ENCODE measurements at places on chromosomes 7 and 10.

DNA sequence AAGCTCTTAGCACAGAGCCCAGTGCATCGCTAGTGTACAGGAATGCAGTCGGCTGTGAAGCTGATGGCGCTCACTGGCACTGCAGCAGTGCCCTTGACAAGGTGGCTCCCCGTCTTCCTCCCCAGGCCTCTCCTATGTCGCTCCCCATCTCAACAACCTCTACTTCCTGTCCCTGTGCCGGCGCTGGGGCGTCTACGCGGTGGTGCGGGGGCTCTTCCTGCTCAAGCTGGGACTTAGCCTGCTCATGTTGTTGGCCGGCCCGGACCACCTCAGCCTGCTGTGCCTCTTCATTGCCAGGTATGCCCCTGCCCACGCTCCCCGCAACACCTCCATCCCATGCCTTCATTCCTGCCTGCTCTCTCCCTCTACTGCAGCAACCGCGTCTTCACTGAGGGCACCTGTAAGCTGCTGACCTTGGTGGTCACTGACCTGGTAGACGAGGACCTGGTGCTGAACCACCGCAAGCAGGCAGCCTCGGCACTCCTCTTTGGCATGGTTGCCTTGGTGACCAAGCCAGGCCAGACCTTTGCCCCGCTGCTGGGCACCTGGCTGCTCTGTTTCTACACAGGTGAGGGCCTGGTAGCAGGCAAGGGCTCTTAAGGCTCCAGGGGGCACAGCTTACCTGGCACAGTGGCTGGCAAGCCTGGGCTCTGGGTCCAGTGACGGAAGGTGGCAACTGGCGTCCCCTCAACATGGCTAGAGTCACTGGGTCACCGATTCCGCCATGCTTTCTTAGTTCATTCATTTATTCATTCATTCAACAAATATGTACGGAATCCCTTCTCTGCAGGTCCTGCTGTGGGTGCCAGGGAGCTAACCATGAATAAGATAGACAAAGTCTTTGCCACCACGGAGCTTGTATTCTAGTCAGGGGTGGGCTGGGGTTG is 22.3 kb upstream of the C10orf95 start:
- no peak for DNase-seq

GRCh38 chr10:35495521-35496119 is 109.5 kb upstream of the GJD4 start:
- no peak for DNase-seq

GRCh38 chr10:132020456-132020855 is 38.7 kb upstream of the BNIP3 start:
- no peak for DNase-seq

DNA sequence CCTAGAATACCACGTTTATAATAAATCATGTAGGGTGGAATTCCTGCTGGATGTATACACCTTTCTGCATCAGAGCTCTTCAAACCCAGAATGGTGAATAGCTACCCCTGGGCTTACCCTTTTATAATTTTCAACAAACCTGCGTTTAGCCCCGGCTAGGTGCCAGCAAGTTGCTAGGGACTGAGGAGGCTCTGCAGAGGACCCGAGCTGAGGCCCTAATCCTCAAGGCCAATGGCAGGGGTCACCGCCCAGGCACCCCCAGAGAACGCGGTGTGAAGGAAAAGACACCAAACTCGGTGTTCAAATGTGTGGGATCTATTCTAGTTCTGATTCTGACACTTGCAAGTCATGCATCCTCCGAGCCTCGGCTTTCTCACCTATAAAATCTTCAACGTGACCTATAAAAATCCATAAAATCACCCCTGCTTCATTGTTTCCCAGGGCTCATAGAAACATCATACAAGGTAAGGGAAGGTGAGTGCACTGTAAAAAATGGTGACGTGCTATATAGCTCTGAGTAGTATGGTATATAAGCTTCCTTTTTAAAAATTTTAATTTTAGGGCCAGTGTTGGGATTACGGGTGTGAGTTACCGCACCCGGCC is 2.5 kb upstream of the ANXA11 start:
- no peak for DNase-seq

- DNase-seq: no peak
Observed at GRCh38 chr7:72183835-72184234, 228.3 kb downstream of the CALN1 start.

GRCh38 chr7:88115816-88116215 is 104.0 kb downstream of the SRI start:
- DNase-seq: no peak

DNA sequence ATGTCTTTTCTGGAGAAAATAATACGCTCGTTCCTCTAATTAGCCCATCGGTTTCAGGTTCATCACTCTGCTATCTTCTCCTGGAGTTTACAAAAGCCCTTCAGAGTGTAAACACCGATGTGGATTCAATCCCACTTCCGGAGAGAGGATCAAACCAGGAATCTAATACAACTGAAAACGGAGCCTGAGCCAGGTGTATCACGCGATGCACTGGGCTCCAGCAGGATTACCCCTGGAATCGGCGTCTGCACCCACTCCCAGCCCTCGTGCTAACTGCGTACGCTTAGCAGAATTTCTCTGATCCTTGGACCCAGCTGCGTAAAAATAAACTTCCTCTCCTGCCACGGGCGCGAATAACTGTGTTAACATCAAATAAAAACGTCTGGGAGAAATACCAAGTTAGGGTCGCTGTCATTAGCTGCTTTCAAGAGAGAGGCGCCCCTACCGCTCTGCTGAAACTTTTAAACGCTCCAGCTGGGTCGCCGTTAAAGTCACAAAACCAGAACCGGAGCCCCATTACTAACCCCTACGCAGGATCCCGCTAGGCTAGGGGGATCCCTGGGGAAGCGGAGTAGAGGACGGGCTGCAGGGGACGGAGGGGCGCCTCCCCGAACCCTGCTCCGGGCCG is 502 bp downstream of the ZNF3 start:
- DNase-seq: no peak

GRCh38 chr10:61761825-61762217 is 99.1 kb downstream of the CABCOCO1 start:
- DNase-seq: no peak

DNA sequence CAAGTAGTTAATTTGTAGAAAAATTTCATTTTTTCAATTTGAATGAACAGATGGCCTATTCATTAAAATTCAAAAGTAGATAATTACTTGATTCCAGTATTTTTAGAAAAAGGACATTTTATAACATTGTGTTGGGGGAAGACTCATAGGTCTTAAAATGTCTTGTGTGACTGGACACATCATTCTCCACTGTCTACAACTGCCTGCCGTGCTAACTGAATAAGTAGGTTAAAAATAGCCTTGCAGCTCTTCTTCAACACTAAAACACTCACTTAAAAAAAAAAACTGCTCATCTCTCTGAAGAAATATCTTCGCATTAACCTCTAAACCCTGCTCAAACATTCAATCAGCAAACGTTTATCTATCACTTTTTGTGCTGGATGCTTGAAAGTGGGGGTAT is 253.8 kb downstream of the CSTF2T start:
- DNase-seq: no peak

DNA sequence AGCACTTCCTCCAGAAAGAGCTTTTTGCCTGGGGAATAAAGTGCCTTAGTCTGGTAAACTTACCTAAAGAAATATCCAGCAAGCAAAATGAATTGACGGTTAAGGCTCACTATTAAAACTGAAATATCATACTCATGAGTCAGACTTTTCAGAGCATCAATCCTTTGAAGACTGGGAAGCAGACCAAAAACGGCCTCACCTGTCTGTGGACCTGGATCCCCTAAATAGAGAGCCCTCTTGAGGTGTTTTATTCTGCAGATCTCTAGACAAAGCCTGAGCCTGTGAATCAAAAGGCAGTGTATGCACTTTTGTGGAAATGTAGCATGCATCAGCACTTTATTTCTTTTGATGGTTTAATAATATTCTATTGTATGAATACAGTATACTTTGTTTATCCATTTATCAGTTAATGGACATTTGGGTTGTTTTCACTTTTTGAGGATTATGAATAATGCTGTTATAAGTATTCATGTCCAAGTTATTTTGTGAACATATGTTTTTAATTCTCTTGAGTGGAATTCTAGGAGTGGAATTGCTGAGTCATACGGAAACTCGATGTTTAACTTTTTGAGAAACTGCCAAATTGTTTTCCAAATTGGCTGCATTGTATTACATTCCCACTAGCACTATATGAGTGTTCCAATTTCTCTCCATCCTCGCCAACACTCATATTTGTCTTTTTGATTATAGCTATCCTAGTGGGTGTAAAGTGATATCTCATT is 449.0 kb upstream of the IGFBP3 start:
- no peak for DNase-seq

DNA sequence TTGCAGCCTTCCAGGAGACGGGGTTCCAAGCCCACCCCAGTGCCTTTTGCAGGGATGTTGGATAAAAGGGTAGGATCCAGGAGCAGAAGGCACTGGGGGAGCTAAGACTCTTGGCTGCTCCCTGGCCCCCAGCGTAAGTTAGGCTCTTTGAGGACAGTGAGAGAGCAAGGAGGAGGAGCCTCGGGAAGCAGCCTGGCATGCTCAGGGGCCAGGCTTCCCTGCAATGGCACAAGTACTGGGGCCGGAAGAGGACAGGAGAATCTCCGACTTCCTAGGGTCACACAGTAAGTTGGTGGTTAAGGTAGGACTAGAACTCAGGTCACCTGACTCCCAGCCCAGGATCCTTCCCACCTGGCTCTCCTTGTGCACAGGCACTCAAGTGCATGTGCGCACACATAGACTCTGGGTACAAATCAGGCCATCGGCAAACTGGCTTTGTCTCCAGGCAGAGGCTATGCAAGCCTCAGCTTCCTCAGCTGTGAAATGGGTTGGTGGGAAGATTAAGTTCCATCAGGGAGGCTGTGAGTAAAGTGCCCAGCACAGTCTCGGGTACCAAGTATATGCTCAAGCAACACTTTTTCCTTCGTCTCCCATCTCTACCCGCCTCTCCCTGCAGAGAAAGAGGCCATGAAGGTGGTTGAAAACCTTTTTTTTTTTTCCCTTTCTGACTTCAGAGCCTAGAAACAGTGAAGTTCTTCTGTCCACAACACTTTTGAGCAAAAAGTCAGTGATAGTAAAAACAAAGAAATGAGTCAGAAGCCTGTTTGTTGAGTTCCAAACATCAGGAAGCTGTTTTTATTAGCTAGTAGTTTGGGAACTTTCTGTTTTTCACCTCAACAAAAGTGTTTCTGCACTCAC is 79.1 kb downstream of the NEURL1 start:
- no peak for DNase-seq

DNA sequence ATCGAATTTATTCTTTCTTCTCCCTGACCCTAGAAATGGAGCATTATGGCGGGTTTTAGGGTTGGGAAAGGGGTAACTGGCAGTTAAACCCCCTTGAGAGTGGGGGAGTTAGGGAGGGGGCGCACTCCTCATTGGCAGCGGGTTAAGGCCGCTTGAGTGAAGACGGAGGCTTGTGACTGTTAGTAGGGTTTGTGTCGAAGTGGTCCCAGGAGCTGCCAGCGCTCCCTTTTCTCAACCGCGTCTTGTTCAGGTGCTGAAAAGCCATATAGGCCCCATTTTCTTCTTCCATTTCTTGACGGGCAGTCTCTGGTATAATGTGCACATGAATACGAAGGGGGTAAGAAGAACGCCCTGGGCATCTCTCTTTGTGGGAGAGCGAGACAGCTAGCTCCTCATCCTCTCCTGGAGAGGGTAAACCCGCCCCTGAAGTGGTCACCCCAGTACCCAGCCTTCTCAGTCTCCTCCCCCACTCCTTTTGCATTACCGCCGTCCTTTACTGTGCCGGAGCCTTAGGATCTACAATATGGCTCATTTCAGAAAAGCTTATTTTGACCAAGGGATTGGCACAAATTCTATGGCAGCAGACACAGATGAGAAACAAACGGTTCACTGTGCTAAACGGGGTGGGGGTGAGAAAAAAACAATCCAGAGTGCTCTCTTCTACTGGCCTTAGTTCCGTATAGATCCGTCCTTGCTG is 836 bp downstream of the KMT2E start:
- peak; percentile 69 for DNase-seq

Measured in mucosa of descending colon (tissue), 3 donors.